ENCODE measurements at places on chromosomes 6 and 20.

DNA sequence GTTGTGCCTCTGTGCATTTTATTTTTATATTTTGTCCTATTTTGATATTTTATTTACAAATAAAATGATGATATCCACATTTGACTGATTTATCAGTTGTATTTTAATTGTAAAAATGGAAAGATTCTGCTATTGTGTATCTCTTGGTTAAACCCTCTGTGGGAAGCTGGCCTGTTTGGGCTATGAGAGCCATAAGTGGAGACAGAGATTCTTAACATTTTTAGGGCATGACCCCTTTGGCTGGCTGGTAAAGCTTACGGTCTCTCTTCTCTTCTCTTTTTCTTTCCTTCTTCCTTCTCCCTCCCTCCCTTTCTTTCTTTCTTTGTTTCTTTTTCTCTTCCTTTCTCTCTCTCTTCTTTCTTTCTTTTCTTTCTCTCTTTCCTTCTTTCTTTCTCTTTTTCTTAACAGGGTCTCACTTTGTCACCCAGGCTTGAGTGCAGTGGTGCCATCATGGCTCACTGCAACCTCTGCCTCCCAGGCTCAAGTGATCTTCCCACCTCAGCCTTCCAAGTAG lies 172.3 kb upstream of the CDYL start:
- DNase-seq: no peak

GRCh38 chr6:54307439-54307910 lies 766 bp upstream of the TINAG start:
- DNase-seq: no peak

- DNase-seq: no peak
These were observed 550 bp downstream of the PLAGL2 start for GRCh38 chr20:32206760-32207625.

- no peak for DNase-seq
These were observed 75.7 kb downstream of the SYNJ2 start for GRCh38 chr6:158057213-158057987.

DNA sequence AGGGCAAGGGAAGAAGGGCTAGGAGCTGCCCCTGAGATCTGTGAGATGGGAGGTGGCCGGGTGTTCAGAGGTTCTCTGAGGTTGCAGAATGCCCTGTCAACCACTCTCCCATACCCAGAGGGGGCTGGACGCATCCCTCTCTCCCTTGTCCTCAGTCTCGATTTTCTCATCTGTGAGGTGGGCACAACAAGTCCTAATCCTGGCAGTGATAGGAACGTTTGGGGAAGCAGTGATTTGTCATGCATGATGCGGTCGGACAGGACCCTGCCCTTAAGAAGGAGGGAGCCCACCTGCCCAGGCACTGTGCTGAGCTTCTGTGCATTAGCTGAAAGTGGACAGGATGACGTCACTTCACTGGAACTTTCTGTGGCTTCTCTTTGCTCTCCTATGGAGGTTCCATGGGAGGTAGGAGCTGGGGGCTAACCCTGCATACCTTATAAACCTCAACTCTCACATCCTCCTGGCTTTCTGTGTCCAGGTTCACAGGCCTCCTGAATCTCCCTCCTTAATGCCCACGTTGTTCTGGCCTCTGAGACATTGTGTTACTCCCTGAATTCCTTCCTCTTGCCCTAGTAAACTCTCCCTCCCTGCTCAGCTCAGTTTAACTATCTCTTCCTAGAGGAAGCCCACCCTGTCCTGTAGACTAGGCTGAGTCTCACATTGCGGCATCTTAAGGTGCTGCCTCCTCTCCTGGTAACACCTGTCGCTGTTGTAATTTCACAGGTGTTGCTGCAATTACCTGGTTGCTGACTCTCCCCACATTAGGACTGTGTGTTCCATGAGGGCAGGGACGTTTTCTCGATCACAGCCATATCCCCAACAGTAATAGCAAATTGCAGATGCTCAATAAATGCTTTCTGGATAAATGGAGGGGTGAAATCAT lies 30.1 kb upstream of the CSNK2A1 start:
- DNase-seq: no peak

DNA sequence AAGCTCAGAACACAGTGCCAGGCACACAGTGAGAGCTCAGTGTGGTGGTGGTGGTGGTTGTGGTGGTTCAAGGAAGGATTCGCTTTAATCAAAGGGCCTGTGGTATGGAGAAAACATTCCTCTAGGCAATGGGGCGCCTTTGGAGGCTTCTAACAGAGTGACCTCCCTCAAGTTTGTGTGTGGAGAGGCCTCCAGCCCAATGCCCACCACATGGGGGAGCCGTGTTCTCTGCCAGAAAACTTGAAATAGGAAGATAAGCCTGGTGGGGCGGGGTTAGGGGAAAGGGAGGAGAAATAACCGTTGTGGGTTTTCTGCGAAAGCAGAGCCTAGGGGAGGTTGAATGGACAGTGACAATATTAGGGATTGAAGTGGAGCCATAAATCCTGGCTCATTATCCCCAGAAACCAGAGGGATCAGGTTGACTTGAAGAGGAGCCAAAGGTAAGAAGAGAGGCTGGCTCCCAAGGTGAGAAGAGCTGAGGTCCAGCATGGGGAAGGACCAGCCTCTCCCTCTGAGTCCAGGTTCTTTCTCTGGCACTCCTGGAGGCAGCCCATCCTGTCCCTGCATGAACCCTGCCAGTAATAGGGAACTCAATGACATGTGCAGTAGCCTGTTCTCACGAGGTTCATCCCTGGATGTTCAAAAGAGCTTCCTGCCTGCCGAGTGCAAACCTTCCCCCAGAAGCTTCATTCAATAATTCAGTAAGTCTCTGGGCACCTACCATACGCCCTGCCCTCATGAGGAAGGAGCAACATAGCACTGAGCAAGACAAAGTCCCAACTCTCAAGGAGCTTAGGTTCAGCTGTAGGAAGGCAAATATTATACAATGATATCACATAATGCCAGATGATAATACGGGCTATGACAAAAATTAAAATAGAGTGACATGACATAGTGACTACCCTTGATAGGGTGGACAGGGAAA lies 51.4 kb downstream of the TGM2 start:
- DNase-seq: no peak

Measured in LNCaP clone FGC (cell line).